Activated CD4-positive, alpha-beta T cell treated with anti-CD3 and anti-CD28 coated beads, Interleukin-2, Interleukin-6, amounts not matched to agents 100 ng/mL and 50 ng/mL, durations not matched to agents 16 hours and 8 hours (primary cell): ENCODE measurements at places on chromosomes 11 and 22.

- DNase-seq, result no peak
Measured at GRCh38 chr11:19228968-19229367, 11.8 kb downstream of the E2F8 start.

DNA sequence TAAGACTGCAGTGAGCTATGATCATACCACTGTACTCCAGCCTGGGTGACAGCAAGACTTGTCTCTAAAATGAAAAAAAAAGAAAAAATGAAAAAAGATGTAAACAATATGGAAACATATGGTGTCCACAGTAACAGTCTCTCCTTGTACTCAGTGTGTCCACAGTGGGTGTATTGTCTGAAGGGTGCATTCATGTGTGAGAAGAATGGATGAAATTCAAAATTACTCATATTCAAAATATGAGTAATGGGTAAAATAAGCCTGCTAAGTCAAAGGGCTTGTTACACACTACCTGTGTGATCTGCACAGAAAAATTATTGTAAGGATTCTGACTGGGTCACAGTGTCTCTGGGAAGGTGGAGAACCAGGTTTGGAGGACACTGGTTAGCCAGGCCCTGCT, 26.9 kb downstream of the PPFIA1 start:
- peak; percentile 3 for DNase-seq

DNA sequence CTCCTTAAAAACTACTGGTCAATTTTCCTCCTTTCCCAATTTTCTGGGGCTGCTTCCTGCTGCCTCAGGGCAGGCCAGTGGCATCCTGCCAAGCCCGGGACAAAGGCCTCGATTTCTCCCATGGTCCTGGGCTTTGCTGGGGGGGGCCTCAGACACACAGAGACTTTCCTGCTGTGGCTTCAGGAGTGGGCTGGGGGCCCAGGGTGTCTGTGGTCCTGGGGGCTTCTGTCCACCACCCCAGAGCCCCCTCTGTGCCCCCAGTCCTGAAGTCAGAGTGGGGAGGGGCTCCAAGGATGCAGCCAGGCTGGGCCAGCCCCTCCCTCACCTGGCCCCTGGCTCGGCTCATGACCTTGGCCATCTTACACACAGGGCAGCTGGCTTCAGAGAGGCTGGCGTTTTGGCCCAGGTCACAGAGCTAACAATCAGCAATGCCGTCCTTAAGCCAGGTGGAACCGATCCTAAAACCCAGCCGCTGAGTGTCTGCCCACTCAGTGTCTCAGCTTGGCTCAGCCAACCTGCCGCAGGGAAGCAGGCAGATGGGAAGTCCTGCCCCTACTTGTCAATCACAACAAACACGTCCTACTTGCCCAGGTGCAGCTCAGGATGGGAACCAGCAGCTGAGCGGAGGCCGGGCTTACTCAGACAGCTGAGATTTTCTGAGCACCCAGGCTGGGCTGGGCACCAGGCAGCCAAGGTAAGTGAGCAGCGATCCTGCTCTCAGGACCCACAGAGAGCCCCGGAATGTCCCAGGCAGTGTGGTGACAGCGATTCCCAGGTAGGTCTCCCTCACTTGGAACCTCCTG, 34.6 kb downstream of the OSBPL5 start:
- DNase-seq, result no peak

- DNase-seq, result no peak
Measured at GRCh38 chr22:33389936-33390335, 331.8 kb upstream of the SYN3 start.

GRCh38 chr11:32706985-32707741, 87.3 kb downstream of the CCDC73 start:
- DNase-seq, result no peak

- peak; percentile 42 for DNase-seq
Measured at GRCh38 chr11:104164028-104164520, at the start of gene PDGFD. TSS of gene PDGFD (minus strand) at chr11:104164147.

DNA sequence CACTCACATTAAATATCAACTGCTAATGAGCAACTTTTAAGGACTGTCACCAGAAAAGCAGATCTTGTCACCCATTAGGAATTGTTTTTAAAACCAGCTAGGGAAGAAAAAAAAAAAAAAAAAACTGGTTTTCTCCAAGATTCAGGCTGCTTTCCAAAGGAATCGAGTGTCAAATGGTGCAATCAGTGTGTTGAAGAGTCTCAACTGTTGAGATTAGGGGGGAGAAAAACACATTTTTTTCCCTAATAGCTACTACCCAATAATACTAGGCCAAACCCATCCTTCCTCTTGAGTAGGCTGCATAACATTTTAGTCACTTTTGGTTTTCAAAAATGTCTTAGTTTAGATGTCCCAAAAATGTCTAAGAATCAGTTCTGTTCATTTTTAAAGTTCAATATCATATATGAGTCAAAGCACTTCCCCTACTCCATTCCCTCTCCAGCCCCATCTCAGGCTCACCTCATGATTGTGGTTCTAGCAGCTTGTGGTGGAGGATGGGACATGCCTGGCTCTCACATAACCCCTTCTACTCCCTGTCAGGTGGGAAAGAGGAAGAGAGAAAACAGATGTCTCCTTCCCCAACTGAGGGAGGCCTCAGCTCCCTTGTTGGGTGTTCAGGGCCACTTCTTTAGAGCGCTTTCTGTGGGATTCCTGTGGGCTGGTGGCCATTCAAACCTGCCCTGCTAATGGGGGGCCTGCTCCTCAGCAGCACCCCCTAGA, 193.6 kb downstream of the CWF19L2 start:
- no peak for DNase-seq

DNA sequence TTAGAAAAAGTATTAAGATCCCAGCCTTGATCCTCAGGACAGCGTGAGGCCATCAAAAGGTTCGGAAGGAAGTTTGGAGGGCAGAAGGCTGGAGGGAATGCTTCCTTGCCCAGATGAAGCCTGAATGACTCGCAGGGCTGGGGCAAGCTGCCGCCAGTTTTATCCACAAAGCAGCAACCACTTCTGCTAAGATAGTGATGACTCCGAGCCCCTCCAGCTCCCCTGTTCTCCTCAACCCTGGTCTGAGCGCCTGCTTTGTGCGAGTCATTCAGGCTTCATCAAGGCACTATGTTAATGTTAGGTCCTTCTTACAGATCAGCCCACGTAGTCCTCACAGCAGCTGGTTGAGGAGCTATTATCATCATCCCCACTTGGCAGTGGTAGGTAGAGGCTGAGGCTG, 158.8 kb downstream of the COMMD9 start:
- DNase-seq, result no peak
